ENCODE measurements at places on chromosomes 4 and X.

GRCh38 chr4:53779025-53779424 lies 187.7 kb upstream of the LNX1 start:
- DNase-seq, result no peak

- DNase-seq, result no peak
Observed at GRCh38 chrX:41481264-41482109, 34.3 kb downstream of the NYX start.

DNA sequence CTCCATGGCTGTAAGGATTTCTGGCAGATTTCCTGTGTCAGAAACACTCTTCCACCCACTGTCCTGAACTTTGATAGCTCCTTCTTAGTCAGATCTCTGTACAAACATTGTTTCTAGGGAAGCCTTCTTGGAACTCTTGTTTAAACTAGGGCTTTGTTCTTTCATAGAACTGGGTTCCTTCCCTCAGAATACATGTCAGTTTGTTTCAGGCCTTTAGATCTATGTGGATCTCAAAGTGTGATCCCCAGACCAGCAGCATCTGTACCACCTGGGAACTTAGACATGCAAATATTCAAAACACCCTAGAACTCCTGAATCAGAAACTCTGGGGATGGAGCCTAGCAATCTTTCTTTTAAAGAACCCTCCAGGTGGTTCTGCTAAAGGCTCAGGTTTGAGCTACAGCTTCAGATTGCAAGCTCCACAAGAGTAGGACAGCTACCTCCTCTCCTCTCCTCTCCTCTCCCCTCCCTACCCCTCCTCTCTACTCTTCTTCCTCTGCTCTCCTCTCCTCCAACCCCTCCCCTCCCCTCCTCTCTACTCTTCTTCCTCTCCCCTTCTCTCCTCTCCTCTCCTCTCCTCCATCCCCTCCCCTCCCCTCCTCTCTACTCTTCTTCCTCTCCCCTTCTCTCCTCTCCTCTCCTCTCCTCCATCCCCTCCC lies 12.7 kb downstream of the RASSF6 start:
- no peak for DNase-seq

DNA sequence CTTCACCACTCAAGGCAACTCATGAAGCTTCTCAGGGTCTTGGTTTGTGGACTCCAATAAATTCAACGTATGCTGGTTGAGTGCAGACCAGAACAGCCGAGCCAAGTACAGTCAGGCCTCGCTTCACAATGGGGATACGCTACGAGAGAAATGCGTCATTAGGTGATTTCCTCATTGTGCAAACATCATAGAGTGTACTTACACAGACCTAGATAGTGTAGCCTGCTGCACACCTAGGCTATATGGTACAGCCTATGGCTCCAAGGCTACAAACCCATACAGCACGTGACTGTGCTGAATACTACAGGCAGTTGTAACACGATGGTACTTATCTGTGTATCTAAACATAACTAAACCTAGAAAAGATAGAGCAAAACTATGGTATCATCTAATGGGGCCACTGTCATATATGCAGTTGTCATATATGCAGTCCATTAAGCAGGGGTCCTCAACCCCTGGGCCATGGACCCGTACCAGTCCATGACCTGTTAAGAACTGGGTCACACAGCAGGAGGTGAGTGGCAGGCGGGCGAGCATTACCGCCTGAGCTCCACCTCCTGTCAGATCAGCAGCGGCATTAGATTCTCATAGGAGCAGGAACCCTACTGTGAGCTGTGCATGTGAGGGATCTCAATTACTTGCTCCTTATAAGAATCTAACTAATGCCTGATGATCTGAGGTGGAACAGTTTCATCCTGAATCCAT lies 31.5 kb downstream of the RTL5 start:
- no peak for DNase-seq

DNA sequence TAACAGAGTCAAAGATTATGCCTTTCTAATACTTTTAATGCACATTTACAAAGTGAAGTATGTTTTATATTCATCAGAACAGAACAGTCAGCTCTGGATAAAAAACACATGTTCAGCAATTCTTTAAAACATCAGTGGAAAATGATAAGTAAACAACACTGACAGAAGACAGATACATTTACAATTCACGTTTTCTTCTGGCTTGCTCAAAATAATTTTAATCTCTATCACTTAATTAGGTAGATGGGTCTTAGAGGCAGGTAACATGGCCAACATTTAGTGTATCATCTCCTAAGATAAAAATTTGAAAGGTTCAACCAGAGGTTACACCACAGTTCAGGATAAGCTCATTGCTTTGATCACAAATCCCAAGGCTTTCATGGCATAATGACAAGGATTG lies 156.8 kb upstream of the MAB21L2 start:
- no peak for DNase-seq

GRCh38 chrX:5644776-5645175 lies 583.9 kb downstream of the NLGN4X start:
- no peak for DNase-seq

DNA sequence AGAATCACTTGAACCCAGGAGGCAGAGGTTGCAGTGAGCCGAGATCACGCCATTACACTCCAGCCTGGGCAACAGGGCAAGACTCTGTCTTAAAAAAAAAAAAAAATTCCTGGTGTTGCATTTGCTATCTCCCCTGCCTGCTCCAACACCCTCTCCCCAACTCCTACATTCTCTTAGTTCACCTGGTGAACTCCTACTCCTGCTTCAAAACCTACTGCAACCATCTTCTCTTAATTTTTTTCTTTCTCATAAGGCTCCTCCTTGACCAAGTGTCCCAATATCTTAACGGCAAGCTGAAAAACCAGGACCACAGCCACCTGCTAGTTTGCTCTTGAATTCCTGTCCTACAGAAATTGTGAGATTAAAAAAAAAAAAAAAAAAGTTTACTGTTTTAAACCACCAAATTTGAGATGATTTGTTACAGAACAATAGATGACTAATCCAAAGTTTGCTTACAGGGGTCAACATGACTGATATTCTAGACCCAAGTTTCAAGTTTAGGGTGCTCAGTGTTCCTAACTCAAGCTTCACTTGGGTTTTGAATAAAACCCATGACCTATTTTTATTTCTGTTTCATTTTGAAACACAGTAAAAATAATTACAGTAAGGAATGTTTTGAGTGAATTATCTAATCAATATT lies 13.1 kb upstream of the ANXA5 start:
- no peak for DNase-seq

GRCh38 chr4:5964030-5964429 lies 54.2 kb downstream of the C4orf50 start:
- no peak for DNase-seq

GRCh38 chr4:64095398-64095797 lies 313.9 kb downstream of the TECRL start:
- no peak for DNase-seq

DNA sequence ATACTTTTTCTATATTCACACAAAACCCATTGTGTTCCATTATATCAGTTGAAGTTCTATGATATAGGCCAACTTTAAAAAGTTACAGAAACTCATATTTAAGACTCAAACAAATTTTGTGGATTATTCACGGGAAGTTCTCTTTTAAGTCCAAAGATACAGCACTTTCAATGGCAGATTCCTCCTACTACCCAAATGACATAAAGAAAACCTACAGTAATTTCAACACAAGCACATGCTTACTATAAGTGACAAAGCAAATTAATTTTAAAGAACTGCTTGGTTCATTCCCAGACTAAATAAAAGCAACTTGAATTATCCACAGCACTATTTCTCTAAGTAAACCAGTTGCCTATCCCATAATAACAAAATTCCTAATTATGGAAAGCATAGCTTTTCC lies 4.1 kb downstream of the PPA2 start:
- DNase-seq, result no peak

DNA sequence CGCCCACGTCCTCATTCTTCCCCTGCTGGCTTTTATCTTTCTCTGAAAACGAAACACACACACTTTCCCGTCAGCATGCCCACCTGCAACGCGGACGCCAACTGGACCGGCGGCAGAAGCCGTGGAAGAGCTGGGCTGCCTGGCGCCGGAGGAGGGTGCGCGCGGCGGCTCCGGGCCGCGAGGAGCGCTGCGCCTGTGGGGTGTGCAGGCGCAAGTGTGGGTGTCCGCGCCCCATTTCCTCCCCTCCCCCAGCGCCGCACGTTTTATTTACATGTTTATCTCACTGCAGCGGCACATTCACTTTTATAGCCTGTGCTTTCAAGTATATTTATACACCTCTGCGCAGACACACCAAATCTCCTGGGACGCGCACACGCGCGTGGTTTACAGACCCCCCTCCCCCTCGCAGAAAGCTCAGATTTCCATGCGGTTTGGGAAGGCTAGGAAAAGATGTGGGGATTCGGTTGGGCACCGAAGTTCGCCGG lies 1.5 kb downstream of the PITX2 start:
- DNase-seq, result no peak

DNA sequence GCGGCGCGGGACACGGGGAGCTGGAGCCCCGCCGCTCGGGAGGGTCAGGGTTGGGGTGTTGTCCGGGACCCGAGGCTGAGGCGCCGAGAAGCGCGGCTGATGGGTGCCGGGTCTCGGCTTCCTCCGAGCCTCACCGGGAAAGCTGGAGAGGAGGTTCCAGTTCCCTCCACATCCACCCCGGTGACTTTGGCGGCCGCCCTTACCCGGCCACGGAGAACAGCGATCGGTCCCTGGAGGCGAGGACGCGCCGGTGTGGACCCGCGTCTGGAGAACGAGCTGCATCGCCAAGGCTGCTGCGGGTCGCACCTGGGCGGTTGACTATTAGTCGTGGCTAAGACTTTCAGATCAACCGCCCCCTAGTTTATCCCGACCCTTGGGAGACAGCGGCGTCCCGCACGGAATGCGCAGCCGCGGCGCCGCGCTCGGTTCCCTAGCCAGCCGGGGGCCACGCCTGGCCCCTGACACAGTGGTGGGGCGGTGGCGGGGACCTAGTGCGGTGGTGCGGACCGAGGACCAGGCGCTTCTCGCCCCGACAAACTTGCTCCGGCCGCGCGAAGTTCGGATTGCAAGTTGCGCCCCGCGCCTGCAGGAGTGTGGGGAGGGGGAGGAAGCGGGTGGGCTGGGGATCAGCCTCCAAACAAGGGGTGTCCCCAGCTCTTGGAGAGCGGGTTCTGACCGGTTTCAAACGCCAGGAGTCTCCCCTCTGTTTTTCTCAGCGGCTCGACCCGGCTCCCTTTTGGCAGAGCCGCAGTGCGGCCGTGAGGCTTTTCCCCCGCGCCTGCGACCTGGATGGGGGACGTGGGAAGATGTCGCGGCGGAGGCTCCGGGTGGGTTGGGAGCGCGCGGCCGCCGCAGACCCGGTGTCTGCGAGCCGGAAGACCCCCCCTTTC lies 568 bp downstream of the FHDC1 start:
- DNase-seq, result peak; percentile 42

- peak; percentile 14 for DNase-seq
Observed at GRCh38 chr4:134201216-134202161, at the start of gene PABPC4L. Gene PABPC4L, minus strand, starts transcription at chr4:134201789. Its CDS starts 770 bp downstream, at chr4:134201019.

All from hepatic stellate cell (primary cell).